Camera-type eye (tissue), 1 donor: ENCODE measurements at places on chromosomes 16 and 17. TPM values are rescaled to one million over a fixed set of nuclear protein-coding genes. Genes with fewer than 3 reads are reported as not detected.

The HBQ1 gene
- 4.1 TPM for total RNA-seq

The ITGAD gene
- total RNA-seq, result not detected

The HOXB6 gene
- total RNA-seq, result not detected

The SEPTIN1 gene
- 0.44 TPM for total RNA-seq

The KCNH4 gene
- not detected for total RNA-seq

The GJC1 gene
- 34.3 TPM for total RNA-seq

The GLTPD2 gene
- total RNA-seq, result not detected

The SLC5A10 gene
- 0.11 TPM for total RNA-seq

The KRTAP1-1 gene
- total RNA-seq, result not detected

The LDAF1 gene
- total RNA-seq, result 43.0 TPM

The GFAP gene
- 90.3 TPM for total RNA-seq

The OR1F1 gene
- total RNA-seq, result not detected

The FBXW10 gene
- total RNA-seq, result 0.38 TPM

The CD300A gene
- total RNA-seq, result 1.8 TPM

The NME4 gene
- 30.3 TPM for total RNA-seq

The MAF gene
- total RNA-seq, result 34.6 TPM

The NRN1L gene
- 5.0 TPM for total RNA-seq
